ENCODE measurements at places on chromosomes 1 and 21.

DNA sequence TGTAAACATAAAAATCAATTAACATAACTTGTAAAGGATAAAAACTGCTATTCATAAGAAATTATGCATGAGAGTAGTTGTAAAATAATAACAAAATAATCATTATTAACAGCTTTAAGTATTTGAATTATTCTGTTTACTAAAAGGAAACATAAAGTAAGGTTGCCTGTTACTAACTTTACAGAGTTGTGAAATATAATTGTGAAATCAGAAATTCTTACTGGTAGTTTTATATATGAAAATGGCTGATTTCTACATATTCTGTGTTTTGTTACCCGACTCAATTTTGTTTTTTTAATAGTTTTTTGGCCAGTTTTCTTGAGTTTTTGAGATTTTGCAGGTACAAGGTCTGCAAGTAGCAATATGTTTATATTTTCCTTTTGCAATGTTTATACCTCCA lies 27.8 kb downstream of the FNBP1L start:
- no peak for DNase-seq

DNA sequence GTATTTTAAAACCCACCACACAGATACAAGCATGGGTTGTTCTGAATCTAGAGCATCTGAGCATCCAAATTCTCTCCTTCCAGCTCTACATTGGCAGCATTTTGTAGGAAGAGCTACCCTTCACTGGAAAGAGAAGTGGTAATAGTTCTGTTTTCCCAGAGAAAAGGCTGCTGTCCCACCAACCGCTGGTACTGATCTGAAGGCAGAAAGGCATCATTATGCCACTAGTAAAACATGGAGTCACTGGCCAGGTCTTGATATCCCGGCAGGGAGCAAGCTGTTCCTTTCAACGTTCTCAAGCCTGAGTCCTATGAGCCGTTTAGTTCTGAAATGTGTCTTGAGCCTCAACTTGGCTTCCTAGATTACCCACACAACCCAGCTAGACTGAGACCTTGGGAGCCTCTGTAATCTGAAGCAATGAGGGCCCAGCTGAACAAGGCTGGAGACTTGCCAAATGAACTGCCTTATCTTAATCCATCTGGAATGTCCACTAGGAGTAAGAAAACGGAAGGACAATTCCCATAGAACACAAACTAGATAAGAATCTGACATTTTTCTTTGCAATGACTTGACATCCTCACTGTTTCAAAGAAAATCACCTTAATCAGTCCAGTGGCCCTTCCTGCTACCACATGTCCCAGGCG lies 116.8 kb downstream of the KCNH1 start:
- DNase-seq: no peak

GRCh38 chr1:51861669-51862068 lies 16.9 kb downstream of the NRDC start:
- no peak for DNase-seq

DNA sequence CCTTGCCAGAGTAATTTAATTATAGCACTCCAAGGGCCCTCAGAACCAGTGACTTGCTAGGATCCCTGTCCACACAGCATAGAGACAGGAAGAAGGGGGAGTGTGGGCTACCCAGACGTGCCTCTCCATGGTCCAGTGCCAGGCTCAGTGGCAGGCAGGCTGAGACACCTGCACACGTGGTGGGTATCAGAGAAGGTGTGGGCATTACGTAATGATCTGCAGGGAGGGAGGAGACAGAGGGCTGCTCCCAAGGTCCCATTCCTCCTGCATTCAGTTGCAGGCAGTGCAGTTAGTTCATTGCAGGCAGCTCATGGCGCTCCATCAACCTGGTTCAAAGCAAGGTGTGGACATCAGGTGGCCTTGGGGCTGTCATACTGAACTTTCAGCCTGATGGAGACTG lies 49.9 kb downstream of the C8B start:
- DNase-seq: no peak

DNA sequence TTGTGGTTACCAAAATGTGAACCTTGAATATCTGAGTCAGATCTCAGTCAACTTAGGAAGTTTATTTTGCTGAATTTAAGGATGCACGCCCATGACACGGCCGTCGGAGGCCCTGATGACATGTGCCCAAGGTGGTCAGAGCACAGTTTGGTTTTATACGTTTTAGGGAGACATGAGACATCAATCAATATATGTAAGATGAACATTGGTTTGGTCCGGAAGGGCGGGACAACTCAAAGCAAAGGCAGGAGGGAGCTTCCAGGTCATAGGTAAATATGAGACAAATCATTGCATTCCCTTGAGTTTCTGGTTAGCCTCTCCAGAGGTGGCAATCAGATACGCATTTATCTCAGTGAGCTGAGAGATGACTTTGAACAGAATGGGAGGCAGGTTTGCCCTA lies 1.0 kb upstream of the PRMT2 start:
- no peak for DNase-seq

GRCh38 chr1:171366085-171366484 lies 52.1 kb downstream of the FMO4 start:
- DNase-seq: no peak

DNA sequence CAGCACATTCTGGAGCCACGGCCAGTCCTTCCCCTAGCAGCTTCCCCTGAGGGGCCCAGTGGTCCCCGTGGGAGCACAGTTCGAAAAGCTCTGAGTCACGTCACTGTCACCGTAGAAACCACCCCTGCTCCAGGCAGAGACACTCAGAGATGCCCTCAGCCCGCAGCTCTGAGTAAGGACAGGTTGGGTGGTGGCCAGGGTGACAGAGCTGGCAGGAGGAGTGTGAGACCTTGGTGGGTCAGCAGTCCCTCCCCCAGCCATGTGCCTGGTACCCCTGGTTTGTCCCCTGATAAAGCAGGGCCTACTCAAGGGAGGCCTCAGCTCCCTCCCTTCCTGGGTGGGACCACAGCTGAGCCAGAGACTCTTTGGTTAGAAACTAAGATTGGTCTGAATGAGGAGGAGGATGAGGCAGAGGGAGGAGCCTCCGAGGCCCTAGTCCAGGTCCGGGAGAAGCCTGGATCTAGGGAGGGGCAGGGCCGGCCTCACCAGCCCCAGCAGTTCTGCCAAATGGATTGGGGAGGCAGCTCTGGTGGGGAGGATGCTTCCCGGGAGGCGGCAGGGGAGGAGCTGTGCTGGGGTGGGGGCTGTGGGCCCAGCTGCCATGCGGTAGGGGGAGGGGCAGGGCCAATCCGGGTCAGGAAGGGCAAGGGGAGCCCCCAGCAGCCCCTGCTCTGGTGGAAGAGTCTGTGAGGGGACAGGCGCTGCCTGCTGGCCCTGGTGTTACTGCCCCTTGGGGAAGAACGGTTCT lies 55.2 kb downstream of the SLC9A1 start:
- no peak for DNase-seq

DNA sequence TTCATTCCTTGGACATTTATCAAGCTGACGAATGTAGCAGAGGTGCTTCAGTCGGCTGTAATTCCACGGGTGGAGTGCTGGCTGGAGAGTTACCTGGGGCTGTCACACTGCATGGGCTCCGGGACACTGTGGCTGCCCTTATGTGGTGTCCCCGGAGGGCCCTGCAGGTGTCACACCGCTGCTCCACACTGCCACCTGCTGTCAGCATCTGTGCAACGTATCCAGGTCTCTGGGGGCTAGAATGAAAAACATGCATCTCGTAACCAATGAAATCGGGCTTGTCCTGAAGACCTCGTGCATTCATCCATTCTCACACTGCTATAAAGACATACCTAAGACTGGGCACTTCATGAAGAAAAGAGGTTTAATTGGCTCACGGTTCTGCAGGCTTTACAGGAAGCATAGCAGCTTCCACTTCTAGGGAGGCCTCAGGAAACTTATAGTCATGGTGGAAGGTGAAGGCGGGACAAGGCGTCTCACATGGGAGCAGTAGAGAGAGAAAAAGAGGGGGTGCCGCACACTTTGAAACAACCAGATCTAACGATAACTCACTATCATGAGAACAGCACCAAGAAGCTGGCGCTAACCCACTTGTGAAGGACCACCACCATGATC lies 46.7 kb upstream of the PCBP3 start:
- peak; percentile 78 for DNase-seq

GRCh38 chr1:146032631-146033219 lies 11.2 kb upstream of the HJV start:
- DNase-seq: peak; percentile 66

DNA sequence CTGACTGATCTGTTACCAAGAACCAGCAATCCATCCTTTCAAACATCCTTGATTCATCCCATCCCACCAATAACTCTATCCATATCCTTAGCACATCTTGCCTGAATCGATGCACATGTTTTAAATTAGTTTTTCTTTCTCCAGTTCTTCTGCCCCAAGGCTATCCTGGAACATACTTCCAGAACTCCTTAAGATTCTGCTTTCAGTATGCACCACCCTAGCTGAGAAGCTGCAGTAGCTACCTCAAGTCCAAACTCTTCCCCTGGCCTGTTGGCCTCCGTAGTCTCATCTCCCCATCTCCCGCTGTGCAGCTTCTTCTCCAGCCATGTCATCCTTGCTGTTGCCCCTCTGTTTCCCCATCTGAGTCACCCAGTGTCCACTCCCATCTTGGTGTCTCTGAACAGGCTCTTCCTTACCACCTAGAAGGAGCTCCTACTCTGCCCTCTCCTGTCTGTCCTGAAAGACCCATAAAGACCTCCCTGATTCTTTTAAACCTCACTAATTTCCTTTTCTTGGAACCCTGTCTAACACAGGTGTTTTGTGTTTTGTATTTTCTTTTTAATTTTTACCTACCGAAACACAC lies 108.0 kb downstream of the SGIP1 start:
- no peak for DNase-seq

DNA sequence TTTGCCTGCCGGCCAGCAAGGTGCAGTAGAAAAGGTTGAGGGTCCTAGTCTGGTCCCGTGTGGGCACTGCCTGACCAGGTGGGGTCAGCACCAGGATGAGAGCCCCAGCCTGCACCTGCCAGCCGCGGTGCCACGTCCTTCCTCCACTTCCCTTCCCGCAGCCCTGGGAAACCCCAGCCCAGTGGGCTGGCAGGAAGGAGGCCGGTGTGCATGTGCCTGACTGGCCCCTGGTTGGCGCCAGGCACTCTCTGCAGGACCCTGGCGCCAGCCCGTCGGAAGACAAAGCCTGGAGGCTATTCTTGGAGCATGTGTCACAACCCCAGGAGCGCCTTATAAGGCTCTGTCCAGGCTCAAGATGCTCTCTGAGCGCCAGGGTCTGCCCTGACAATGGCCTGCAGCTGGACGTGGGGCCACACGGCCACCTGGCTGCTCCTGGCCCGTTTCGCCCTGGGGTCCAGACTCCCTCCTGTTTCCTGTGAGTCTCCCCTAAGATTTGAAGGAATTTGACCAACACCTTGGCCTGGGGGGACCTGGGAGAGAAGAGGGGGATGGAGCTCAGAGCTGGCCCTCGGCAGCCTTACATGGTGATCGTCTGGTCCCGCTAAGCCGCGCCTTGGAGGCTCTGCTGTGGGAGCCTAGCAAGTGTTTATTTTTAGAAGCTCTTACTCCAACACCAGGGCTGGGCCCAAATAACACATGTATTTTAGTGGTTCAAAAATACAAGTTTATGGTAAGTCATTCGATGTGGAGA lies 31.9 kb upstream of the POFUT2 start:
- no peak for DNase-seq

GRCh38 chr1:245576323-245576722 lies 421.5 kb downstream of the KIF26B start:
- no peak for DNase-seq

DNA sequence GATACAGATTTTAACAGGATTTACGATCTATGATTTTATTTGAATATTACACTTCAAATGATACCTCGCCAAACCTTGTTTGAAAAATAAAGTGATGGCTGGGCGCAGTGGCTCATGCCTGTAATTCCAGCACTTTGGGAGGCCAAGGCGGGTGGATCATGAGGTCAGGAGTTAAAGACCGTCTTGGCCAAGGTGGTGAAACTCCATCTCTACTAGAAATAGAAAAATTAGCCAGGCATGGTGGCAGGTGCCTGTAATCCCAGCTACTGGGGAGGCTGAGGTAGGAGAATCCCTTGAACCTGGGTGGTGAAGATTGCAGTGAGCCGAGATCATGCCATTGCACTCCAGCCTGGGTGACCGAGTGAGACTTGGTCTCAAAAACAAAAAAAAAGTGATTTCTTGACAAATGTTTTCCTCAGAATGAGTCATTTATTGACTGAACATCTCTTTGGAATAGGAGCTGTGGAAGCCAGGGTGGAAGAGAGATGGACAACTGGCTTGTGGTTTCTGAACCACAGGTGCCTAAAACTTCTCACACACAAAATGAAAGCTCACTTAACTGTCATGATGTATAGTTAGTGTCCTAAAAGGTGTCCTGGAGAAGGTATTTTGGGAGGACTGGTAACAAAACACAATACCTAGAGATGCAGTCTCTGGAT lies 11.9 kb downstream of the PKNOX1 start:
- no peak for DNase-seq

DNA sequence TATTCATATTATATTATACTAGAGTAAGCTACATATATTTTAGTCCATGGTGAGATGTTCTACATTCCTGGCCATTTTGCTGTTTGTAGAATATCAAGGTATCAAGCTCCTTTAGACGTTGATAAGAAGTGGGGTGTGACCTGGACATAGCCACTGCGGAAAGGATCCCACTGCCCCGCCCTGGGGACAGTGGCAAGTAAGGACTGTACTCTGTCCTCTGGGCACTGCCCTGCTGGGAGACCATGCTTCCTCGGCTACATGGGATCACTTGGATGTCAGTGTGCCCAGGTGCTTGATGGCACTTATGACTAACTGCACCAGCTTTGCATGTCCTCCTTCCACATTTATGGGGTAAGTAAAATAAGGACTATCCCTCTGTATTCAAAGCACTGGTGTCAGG lies 46.3 kb upstream of the NTPCR start:
- DNase-seq: no peak

DNA sequence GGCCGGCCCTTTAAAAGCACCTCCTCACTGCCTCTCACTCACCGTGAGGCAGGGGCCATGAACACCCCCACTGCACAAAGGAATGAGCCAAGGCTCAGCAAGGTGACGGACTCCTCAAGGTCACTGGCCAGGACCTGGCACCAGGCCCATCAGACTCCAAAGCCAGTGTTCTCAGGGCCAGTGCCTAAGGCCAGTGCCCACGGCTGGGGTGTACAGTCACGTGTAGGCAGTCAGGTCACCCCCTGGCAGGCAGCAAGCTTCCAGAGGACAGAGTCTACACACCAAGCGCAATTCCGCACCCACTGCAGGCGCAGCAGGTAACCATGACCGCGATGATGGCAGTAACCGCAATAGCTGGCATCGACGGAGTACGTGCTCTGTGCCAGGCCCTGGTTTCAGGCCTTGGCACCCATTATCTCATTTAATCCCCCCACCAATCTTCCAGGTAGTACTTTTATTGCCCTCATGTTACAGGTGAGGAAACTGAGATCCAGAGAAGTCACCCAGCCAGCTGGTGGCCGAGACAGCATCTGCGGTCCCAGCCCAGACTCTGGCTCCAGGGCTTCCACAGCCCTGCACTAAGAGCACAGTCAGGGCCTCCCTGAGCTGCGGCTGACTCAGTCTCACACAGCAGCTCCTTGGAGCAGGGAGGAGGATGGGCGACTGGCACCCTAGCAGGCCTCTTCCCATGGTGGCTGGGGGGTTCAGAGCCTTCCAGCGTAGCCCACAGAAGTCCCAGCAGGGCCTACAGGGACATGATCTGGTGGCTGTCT lies 27.0 kb downstream of the RAP1GAP start:
- no peak for DNase-seq

GRCh38 chr1:36824390-36824861 lies 209.9 kb downstream of the GRIK3 start:
- no peak for DNase-seq

Measured in CD8-positive, alpha-beta T cell (primary cell).